ENCODE measurements at places on chromosomes 12 and 14. TPM values are rescaled to one million over a fixed set of nuclear protein-coding genes. Genes with fewer than 3 reads are reported as not detected.
A peak's percentile ranks its signal among the peaks of the same experiment; 100 is the strongest.

The AKAP5 gene
- 0.87 TPM for total RNA-seq

- no peaks in the 10 kb centered on the region for H3K27me3 ChIP-seq
- H3K4me1 ChIP-seq: no peaks in the 10 kb centered on the region
- DNase-seq: no peak
Measured at GRCh38 chr12:110015132-110015531, 15.9 kb downstream of the ANKRD13A start.

DNA sequence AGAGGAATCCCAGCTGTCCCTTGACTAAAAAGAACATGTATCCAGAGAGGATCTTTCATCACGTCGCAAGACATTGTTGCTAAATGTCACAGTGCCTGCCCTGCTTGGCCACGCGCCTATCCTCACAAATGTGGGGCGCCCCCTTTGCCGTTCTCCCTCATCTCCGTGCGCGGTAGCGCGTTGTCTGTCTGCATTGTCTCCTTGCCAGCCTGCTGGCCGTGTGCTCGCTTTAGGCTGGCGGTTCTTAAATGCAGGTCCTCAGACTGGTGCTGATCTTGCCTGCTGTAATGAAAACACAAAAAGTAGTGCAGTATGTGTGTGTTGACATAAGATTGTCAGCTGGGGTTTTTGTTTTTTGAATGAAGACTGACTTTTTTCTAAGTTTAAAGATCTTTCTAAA is 198.2 kb upstream of the RGS6 start:
- H3K4me1 ChIP-seq: no peaks in the 10 kb centered on the region
- no peak overlapping the region for H3K27ac ChIP-seq
- H3K4me3 ChIP-seq: no peak overlapping the region
- H3K27me3 ChIP-seq: no peaks in the 10 kb centered on the region
- no peaks in the 10 kb centered on the region for H3K36me3 ChIP-seq

- DNase-seq: no peak
- no peak overlapping the region for H3K4me3 ChIP-seq
- H3K36me3 ChIP-seq: no peaks in the 10 kb centered on the region
- no peaks in the 10 kb centered on the region for H3K27me3 ChIP-seq
- H3K4me1 ChIP-seq: no peaks in the 10 kb centered on the region
- no peak overlapping the region for H3K27ac ChIP-seq
Measured at GRCh38 chr12:112762753-112763152, 28.8 kb upstream of the RPH3A start.

GRCh38 chr14:75579882-75580281 is 1.5 kb downstream of the FLVCR2 start:
- no peaks in the 10 kb centered on the region for H3K27me3 ChIP-seq
- H3K4me3 ChIP-seq: peak overlapping the region; percentile 72
- peaks cover 21% of the 10 kb centered on the region for H3K4me1 ChIP-seq
- peak overlapping the region; percentile 95 for H3K27ac ChIP-seq

GRCh38 chr12:123973552-123974341 is 732 bp downstream of the ZNF664 start:
- H3K4me1 ChIP-seq: peaks cover 10% of the 10 kb centered on the region
- peak overlapping the region; percentile 72 for H3K4me3 ChIP-seq
- H3K27ac ChIP-seq: peak overlapping the region; percentile 85
- H3K27me3 ChIP-seq: no peaks in the 10 kb centered on the region
- no peaks in the 10 kb centered on the region for H3K36me3 ChIP-seq

The CD4 gene
- total RNA-seq: 2.2 TPM

GRCh38 chr14:92917041-92917940 is 5.7 kb upstream of the CHGA start:
- no peaks in the 10 kb centered on the region for H3K4me1 ChIP-seq
- DNase-seq: no peak
- no peak overlapping the region for H3K4me3 ChIP-seq
- H3K27me3 ChIP-seq: no peaks in the 10 kb centered on the region

- no peaks in the 10 kb centered on the region for H3K4me1 ChIP-seq
- H3K27me3 ChIP-seq: no peaks in the 10 kb centered on the region
- no peak overlapping the region for H3K27ac ChIP-seq
- no peak overlapping the region for H3K4me3 ChIP-seq
- no peaks in the 10 kb centered on the region for H3K36me3 ChIP-seq
Measured at GRCh38 chr14:29953501-29953900, 25.9 kb upstream of the PRKD1 start.

The A2ML1 gene
- total RNA-seq: not detected

GRCh38 chr12:87796961-87797516 is 232.2 kb downstream of the C12orf50 start:
- H3K4me3 ChIP-seq: no peak overlapping the region
- no peaks in the 10 kb centered on the region for H3K4me1 ChIP-seq
- H3K36me3 ChIP-seq: no peaks in the 10 kb centered on the region

DNA sequence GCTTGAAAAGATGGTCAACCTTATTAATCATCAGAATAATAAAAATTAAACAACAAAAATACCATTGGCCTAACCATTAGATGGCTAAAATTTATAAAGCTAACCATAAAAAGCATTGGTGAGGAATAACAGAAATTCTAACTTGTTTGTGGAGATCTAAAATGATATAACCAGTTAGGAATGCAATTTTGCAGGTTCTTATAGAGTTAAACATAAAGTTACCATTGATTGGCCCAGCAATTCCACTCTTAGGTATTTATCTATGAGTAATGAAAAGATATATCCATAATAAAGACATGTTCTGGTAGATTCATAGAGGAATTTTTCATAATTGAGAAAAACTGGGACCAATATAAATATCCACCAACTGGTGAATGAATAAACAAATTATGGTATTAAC is 1098.6 kb downstream of the FSCB start:
- no peak for DNase-seq
- no peak overlapping the region for H3K4me3 ChIP-seq
- no peaks in the 10 kb centered on the region for H3K27me3 ChIP-seq
- H3K36me3 ChIP-seq: no peaks in the 10 kb centered on the region
- H3K4me1 ChIP-seq: peaks cover 4% of the 10 kb centered on the region
- no peak overlapping the region for H3K27ac ChIP-seq

The ADAM21 gene
- total RNA-seq: 0.24 TPM

- peaks cover 27% of the 10 kb centered on the region for H3K27me3 ChIP-seq
- H3K4me1 ChIP-seq: peaks cover 14% of the 10 kb centered on the region
- no peak overlapping the region for H3K4me3 ChIP-seq
- H3K27ac ChIP-seq: no peak overlapping the region
Measured at GRCh38 chr12:116882742-116883141, 1.5 kb upstream of the HRK start.

- DNase-seq: peak; percentile 77
- H3K4me1 ChIP-seq: peaks cover 21% of the 10 kb centered on the region
- H3K27me3 ChIP-seq: no peaks in the 10 kb centered on the region
- peaks cover 72% of the 10 kb centered on the region for H3K36me3 ChIP-seq
Measured at GRCh38 chr14:102949062-102949800, 26.8 kb downstream of the AMN start.

- H3K36me3 ChIP-seq: no peaks in the 10 kb centered on the region
- H3K4me3 ChIP-seq: no peak overlapping the region
- H3K4me1 ChIP-seq: no peaks in the 10 kb centered on the region
Measured at GRCh38 chr14:25394356-25394755, 344.4 kb upstream of the STXBP6 start.

The PPP1R1A gene
- 312 TPM for total RNA-seq

- H3K27ac ChIP-seq: peak within 1 kb of the TSS; percentile 71
- no peaks in the 10 kb centered on the region for H3K36me3 ChIP-seq
- peak within 1 kb of the TSS; percentile 36 for H3K4me3 ChIP-seq
- no peaks in the 10 kb centered on the region for H3K27me3 ChIP-seq
- peak; percentile 13 for DNase-seq
Measured at GRCh38 chr12:14961466-14962152, at the start of gene ARHGDIB. Gene ARHGDIB, minus strand, starts transcription at chr12:14961601. Its CDS starts 10,889 bp downstream, at chr12:14950712.

The ARID4A gene
- 6.7 TPM for total RNA-seq

GRCh38 chr14:25090716-25091454 is 40.9 kb upstream of the STXBP6 start:
- no peak overlapping the region for H3K4me3 ChIP-seq
- H3K27me3 ChIP-seq: no peaks in the 10 kb centered on the region
- H3K27ac ChIP-seq: no peak overlapping the region
- no peak for DNase-seq
- H3K36me3 ChIP-seq: no peaks in the 10 kb centered on the region

The NGB gene
- total RNA-seq: not detected

DNA sequence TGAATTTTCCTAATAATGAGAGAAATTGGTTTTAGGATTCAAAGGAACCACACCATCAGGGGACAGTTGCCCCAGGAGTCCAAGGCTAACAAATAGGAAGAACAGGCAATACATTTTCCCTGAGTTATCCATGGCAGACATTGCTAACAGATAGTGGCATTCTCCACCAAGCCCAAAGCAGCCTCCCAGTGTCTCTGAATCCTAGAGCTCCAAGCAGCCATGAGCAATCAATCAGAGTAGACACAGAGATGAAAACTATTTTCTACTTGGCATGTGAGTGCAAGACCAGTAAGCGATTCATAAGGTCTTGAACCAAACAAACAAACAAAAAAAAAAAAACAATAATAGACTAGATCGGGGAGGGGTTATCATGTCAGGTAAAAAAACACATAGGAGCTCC is 515.7 kb downstream of the MED13L start:
- no peaks in the 10 kb centered on the region for H3K4me1 ChIP-seq
- no peaks in the 10 kb centered on the region for H3K27me3 ChIP-seq
- no peak for DNase-seq
- H3K27ac ChIP-seq: no peak overlapping the region
- H3K4me3 ChIP-seq: no peak overlapping the region

DNA sequence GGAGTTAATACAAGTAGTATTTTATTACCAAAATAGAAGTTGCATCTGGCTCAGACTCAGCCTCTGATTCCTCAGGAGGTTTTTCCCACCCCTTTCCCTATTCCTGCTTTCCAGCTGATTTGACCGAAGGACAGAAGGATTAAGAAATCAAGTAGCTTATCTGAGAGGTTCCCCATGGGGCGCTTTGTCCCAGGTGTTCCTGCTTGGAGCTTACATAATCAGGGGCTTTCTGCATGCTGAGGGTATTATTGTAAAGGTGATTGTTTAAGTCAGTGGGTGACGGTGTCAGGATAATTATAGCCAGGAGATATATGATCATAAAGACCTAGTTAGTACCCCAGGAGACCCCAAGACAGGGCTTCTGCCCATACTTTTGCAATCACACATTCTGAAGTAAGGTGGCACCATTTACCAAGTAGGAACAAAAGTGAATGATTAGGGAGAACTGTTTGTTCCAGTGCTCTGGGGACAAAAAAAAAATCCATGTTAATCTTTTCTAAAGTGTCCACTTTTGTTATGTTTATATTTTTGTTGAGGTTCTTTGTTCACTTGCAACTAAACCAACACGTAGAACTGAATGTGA is 921.3 kb downstream of the NRXN3 start:
- H3K27ac ChIP-seq: no peak overlapping the region
- no peak overlapping the region for H3K4me3 ChIP-seq
- H3K27me3 ChIP-seq: no peaks in the 10 kb centered on the region
- no peak for DNase-seq
- no peaks in the 10 kb centered on the region for H3K36me3 ChIP-seq
- H3K4me1 ChIP-seq: no peaks in the 10 kb centered on the region

GRCh38 chr12:67877727-67878126 is 111.5 kb upstream of the IFNG-AS1 start:
- peaks cover 6% of the 10 kb centered on the region for H3K4me1 ChIP-seq
- no peaks in the 10 kb centered on the region for H3K36me3 ChIP-seq
- H3K4me3 ChIP-seq: no peak overlapping the region
- H3K27me3 ChIP-seq: no peaks in the 10 kb centered on the region
- DNase-seq: no peak

- no peaks in the 10 kb centered on the region for H3K4me1 ChIP-seq
- no peak for DNase-seq
Measured at GRCh38 chr12:114626-115211, 48.2 kb downstream of the IQSEC3 start.

The CLEC6A gene
- not detected for total RNA-seq

- H3K27ac ChIP-seq: no peak overlapping the region
- peaks cover 7% of the 10 kb centered on the region for H3K36me3 ChIP-seq
- no peaks in the 10 kb centered on the region for H3K4me1 ChIP-seq
- no peak for DNase-seq
Measured at GRCh38 chr12:132095520-132096409, 48.4 kb downstream of the DDX51 start.

- no peak for DNase-seq
- no peaks in the 10 kb centered on the region for H3K4me1 ChIP-seq
- no peaks in the 10 kb centered on the region for H3K27me3 ChIP-seq
- H3K36me3 ChIP-seq: no peaks in the 10 kb centered on the region
- H3K27ac ChIP-seq: no peak overlapping the region
Measured at GRCh38 chr12:90915353-90915752, 39.6 kb downstream of the CCER1 start.

The KRT72 gene
- not detected for total RNA-seq

The CLEC4D gene
- total RNA-seq: 0.27 TPM

The TMEM52B gene
- total RNA-seq: not detected

DNA sequence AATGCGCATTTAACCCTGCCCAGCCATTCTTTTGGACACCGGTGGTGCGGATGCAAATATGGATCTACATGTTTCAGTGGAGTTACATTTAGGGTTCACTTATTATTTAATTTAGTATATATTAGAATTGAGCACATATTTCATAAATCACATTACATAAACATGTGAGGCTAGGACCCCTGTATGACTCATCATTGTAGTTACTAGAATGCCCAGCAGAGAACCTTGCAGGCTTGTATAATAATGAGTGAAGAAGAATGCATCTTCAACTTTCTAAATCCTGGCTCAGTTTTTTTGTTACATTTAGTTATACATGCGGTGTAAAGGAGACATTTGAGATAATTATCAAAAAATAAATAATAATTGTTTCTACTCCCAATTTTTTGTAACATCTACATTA is 369.0 kb downstream of the ATP23 start:
- H3K27ac ChIP-seq: peak overlapping the region; percentile 44
- no peak for DNase-seq
- no peaks in the 10 kb centered on the region for H3K27me3 ChIP-seq
- no peaks in the 10 kb centered on the region for H3K36me3 ChIP-seq

The CNTN1 gene
- 0.29 TPM for total RNA-seq

GRCh38 chr12:22480016-22480415 is 64.3 kb downstream of the C2CD5 start:
- H3K27ac ChIP-seq: no peak overlapping the region
- no peak for DNase-seq
- H3K4me1 ChIP-seq: no peaks in the 10 kb centered on the region
- peaks cover 25% of the 10 kb centered on the region for H3K36me3 ChIP-seq
- H3K4me3 ChIP-seq: no peak overlapping the region

GRCh38 chr12:6771091-6771495 is 1.2 kb upstream of the LAG3 start:
- peak overlapping the region; percentile 48 for H3K27ac ChIP-seq
- no peak overlapping the region for H3K4me3 ChIP-seq
- no peaks in the 10 kb centered on the region for H3K27me3 ChIP-seq
- H3K36me3 ChIP-seq: no peaks in the 10 kb centered on the region

The FGF6 gene
- total RNA-seq: 5.9 TPM

GRCh38 chr12:29943683-29944082 is 159.9 kb upstream of the TMTC1 start:
- no peak overlapping the region for H3K4me3 ChIP-seq
- H3K4me1 ChIP-seq: no peaks in the 10 kb centered on the region
- no peaks in the 10 kb centered on the region for H3K27me3 ChIP-seq
- H3K36me3 ChIP-seq: no peaks in the 10 kb centered on the region

DNA sequence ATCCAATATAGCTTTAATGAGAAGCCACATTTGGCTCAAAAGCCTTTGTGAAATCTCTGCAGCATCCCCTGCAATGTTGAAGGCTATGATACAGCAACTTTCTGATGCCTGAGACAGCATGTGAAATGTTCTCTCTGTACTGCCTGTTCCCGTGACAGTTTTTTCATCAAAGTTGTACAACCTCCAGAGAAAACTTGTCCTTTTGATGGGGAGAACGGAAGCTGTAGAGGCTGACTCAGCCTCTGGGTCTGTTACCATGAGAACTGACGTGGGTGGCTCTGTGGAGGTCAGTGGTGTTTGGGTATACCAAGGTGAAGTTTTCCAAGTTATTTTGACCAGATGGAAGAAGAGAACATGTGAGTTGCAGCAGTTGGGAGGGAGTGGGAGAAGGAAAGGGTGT is 17.0 kb downstream of the SLC4A8 start:
- no peak overlapping the region for H3K4me3 ChIP-seq
- DNase-seq: no peak

GRCh38 chr12:90618586-90618985 is 336.4 kb downstream of the CCER1 start:
- no peaks in the 10 kb centered on the region for H3K27me3 ChIP-seq

All from gastrocnemius medialis (tissue), 4 donors.